Activated T-cell treated with anti-CD3 and anti-CD28 coated beads, Interleukin-2, amount 50 U/mL, for 72 hours (primary cell): ENCODE measurements at places on chromosomes 6 and 20. TPM values are rescaled to one million over a fixed set of nuclear protein-coding genes. Genes with fewer than 3 reads are reported as not detected.

GPR6 gene
- not detected for total RNA-seq

DDX39B gene
- total RNA-seq = 644 TPM

ULBP2 gene
- total RNA-seq = 1.00 TPM

- H3K36me3 ChIP-seq = no peaks in the 10 kb centered on the region
- no peak for DNase-seq
- H3K27ac ChIP-seq = no peak overlapping the region
- no peaks in the 10 kb centered on the region for H3K4me1 ChIP-seq
- peaks cover 21% of the 10 kb centered on the region for H3K27me3 ChIP-seq
Measured at GRCh38 chr6:17482711-17483110, 89.3 kb downstream of the CAP2 start.

GRCh38 chr6:160252073-160252813 is 6.4 kb downstream of the SLC22A2 start:
- no peak overlapping the region for H3K4me3 ChIP-seq
- H3K27me3 ChIP-seq = peaks cover 34% of the 10 kb centered on the region
- H3K36me3 ChIP-seq = no peaks in the 10 kb centered on the region
- no peak for DNase-seq
- H3K27ac ChIP-seq = no peak overlapping the region
- peaks cover 10% of the 10 kb centered on the region for H3K4me1 ChIP-seq
